Activated naive CD8-positive, alpha-beta T cell treated with anti-CD3 and anti-CD28 coated beads, Interleukin-2, amount 10 ng/mL, durations not matched to agents 7 days and 5 days (primary cell): ENCODE measurements at places on chromosomes 5 and 9. TPM values are rescaled to one million over a fixed set of nuclear protein-coding genes. Genes with fewer than 3 reads are reported as not detected.

Gene ENTREP1
- total RNA-seq: not detected

Gene LCN15
- total RNA-seq: not detected

DNA sequence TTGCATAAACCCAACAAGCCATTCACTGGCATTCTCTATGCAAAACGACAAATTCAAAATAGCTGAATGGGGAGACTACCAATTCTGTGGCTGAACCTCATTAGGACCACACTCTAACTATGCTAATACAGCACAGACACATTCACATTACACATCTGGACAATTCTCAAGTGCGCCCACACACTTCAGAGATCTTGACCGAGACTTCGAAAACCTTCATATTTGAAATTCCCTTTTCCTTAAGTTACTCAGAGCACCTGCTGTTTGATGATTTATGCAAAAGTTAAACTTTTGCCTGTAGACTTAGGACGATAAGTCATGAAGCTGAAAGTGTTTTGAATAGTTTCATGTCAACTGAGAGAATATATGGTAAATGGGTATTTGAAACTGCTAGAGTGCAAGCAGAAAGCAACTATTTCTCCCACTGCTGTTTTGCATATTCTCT lies 111.9 kb downstream of the FBN2 start:
- H3K27ac ChIP-seq: no peak overlapping the region
- DNase-seq: no peak
- H3K4me1 ChIP-seq: no peaks in the 10 kb centered on the region

GRCh38 chr5:16671208-16671607 lies 54.4 kb upstream of the RETREG1 start:
- H3K36me3 ChIP-seq: no peaks in the 10 kb centered on the region
- H3K27ac ChIP-seq: no peak overlapping the region
- DNase-seq: no peak
- no peaks in the 10 kb centered on the region for H3K27me3 ChIP-seq
- H3K4me3 ChIP-seq: no peak overlapping the region

DNA sequence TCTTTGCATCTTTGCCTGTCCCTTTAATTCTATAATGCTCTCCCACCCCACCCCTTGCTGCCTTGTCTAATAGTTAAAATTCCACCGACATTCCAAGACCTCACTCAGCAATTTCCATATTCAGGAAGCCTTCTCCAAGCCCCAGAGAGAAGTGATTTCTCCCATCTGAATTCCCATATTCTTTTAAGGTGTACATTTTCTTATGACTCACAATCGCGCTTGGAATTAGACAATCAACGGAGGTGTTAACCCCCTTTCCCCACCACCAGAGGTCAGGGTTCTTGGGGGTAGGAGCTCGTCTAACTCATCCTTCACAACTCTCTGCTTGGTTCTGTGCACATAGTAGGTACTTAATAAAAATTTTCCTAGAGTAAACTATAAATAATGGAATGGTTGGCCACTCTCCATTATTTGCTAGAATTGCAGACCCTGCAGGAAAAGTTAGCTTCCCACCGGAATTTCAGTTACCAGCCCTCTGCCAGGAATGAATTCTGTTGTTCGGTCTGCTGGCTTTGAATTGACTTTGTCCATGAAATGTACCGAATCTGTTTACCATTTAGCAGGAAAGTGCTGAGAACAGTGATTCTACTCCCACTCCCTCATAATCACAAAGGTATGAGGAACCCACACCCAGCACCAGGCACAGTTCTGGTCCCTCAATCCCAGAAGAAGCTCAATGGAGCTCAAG lies 5.0 kb downstream of the KCNIP1 start:
- H3K27ac ChIP-seq: no peak overlapping the region
- no peak for DNase-seq
- H3K27me3 ChIP-seq: peaks cover 26% of the 10 kb centered on the region
- H3K4me3 ChIP-seq: no peak overlapping the region

DNA sequence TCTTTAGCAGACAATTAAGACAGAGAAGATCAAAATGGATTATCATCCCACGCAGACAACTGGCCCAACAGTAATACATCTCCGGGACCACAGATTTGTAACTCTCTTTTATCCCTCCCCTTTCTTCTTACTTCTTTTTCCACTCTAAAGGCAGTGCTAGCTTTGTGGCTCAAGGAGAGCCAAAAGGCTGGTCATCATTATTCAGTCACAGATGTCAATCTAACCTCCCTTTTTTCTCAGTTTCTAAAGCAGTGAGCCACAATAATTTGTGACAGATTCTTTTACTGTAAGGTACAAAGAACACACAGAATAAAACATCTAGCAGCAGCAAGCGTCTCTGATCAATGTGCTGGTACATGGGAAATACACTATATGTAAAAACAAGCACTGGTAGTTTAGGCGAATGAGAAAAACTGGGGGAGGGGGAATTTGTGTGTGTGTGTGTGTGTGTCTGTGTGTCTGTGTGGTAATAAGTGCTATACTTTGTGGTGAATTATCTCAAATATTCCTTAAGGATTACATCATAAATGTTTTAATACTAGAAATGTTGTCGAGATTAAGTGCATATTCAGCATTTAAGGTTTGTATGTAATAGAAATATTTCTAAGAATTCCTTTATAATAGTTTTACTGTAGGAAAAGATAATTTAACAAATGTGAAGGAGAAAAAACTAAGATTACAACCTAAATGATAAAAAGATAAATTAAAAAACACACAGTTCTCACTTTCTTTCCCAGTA lies 140.2 kb downstream of the DENND1A start:
- H3K36me3 ChIP-seq: peaks cover 7% of the 10 kb centered on the region
- no peaks in the 10 kb centered on the region for H3K27me3 ChIP-seq
- H3K27ac ChIP-seq: no peak overlapping the region
- H3K4me1 ChIP-seq: no peaks in the 10 kb centered on the region
- DNase-seq: no peak

GRCh38 chr9:122144836-122145591 lies 14.6 kb downstream of the NDUFA8 start:
- H3K4me1 ChIP-seq: no peaks in the 10 kb centered on the region
- H3K27me3 ChIP-seq: no peaks in the 10 kb centered on the region
- no peak overlapping the region for H3K27ac ChIP-seq
- no peak overlapping the region for H3K4me3 ChIP-seq

DNA sequence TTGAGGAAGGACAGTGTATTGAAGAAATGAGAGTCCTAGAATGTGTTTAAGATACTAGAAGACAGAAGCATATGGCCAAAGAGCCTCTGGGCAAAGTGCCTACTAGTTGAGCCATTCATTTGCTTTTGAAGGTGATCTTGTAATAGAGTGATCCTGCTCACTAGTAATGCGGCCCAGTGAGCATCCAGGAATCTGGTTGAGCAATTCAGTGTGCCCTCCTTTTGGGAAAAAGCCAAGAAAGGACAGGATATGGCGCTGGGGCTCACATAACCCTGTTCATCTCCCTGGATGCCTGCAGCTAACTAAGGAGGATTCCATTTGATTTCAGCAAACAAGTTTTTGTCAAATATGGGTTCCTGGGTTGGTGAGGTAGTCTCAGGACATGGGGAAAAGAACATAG lies 16.3 kb downstream of the ADAM19 start:
- H3K27me3 ChIP-seq: no peaks in the 10 kb centered on the region
- H3K36me3 ChIP-seq: peaks cover 49% of the 10 kb centered on the region
- peaks cover 29% of the 10 kb centered on the region for H3K4me1 ChIP-seq
